ENCODE measurements at places on chromosomes 7 and 10.
A peak's percentile ranks its signal among the peaks of the same experiment; 100 is the strongest.

GRCh38 chr10:49222170-49222569, 34.0 kb upstream of the TMEM273 start:
- no peak for DNase-seq

DNA sequence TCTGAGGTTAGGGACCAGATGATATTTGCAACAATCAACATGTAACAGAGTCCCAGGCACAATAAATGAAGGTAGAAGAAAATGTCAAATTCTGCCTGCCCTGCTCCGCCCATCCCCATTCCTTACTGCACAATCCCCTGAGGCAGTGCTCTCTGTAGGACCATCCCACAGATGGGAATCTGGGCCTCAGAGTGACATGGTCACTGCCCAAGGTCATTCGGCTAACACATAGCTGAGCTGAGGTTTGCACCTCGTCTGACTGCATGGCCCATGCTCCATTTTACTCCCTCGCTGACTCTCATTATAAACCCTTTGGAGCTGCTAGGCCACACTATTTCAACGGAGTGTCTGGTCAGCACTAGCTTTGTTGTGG, 1.2 kb downstream of the HOGA1 start:
- DNase-seq = no peak

- no peak for DNase-seq
Measured at GRCh38 chr7:53358269-53358668, 322.8 kb downstream of the POM121L12 start.

- no peak for DNase-seq
Measured at GRCh38 chr10:70619271-70620019, 16.9 kb upstream of the PRF1 start.

GRCh38 chr10:17006631-17007417, 122.8 kb downstream of the CUBN start:
- DNase-seq = no peak

DNA sequence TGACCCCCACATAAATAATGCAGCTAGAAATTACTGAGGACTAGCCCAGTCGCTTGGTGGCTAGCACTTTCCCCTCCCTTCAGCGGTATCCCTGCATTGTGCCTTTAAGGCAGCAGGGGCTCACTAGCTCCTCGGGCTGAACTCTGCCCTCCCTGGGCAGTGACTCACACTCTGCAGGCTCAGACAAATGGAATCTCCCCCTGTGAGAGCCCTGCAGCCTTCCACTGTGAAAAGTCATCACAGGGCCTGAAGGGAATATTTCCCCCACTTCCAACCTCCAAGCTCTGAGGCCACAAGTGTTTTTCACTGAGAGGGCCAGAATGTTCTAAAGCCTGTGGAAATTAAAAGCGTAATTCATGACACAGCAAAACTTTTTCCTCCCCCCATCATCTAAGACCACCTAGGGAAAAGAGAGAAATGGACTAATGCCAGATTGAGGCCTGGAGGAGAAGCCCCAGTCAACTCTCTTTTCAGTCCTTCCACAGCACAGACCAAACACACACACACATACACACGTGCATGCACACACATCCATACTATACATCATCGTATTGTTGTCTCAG, 93.6 kb upstream of the COL1A2 start:
- DNase-seq = peak; percentile 68

GRCh38 chr7:38723327-38723726, 92.2 kb upstream of the AMPH start:
- DNase-seq = no peak

DNA sequence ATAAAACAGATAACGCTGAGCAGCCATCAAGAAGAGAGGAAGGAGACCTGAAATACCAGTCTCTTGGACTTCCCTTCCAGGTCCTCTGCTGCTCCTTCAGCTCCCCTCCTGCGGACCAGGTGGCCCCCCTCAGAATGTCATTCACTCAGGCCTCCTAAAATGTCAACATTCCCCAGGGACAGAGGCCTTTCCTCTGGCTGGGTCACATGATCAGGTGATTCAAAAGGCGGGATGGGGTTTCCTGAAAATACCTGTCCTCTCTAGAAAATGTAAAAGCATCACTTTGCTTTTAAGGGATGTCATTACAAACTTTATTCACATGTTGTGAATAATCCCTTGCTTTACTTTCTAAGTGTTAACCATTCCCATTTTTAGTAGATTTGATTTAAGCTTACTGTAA, 311.1 kb downstream of the INHBA start:
- DNase-seq = no peak

GRCh38 chr10:90047243-90047729, 345.9 kb downstream of the KIF20B start:
- DNase-seq = no peak

- no peak for DNase-seq
Measured at GRCh38 chr10:59433720-59434428, 71.5 kb upstream of the FAM13C start.

GRCh38 chr10:107686095-107686494, 521.6 kb upstream of the SORCS1 start:
- DNase-seq = no peak

DNA sequence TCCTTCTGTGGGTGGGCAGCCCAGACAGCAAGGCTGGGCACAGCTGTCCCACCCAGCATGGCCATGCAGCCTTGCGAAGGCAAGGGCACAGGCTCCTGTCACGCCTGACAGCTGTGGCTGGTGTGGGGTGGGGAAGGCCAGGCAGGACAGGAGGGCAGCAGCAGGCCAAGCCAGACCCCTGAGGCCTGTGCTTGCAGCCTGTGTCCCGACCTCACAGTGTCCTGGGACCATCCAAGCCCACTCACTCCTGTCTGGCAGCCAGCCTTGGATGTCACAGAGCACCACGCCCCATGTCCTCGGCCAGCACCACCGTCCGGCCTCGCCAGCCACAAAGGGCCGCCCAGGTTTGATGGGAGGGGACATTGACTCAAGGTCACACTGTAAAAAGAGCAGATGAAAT, 85.5 kb upstream of the LRRC4 start:
- no peak for DNase-seq

GRCh38 chr10:69223028-69223342, 2.9 kb downstream of the HKDC1 start:
- DNase-seq = no peak

DNA sequence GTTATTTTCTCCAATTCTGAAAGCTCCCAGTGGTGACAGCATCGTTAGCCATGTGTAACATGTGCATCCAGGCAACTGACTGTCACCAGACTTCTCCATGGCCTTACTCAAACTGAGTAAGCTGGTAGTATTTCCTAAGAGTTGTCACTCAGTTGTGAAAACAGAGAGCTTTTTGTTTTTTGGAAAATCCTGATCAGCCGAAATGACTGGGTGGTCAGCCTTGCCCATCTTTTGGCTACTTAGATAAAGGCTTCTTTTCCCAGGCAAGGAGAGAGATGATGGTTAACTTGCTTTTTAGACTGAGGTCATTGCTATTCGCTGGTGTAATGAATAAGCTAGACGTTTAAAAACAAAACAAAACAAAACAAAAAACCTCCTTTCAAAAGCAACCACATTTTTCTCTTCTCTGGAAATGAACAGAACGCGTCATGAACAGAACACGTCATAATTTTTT, 159.5 kb upstream of the KLF14 start:
- DNase-seq = no peak

GRCh38 chr7:20193873-20194272, 23.3 kb downstream of the MACC1 start:
- DNase-seq = no peak

- DNase-seq = no peak
Measured at GRCh38 chr10:97048649-97049427, 136.9 kb downstream of the SLIT1 start.

GRCh38 chr7:57203161-57203791, 71.0 kb upstream of the ZNF479 start:
- DNase-seq = no peak

DNA sequence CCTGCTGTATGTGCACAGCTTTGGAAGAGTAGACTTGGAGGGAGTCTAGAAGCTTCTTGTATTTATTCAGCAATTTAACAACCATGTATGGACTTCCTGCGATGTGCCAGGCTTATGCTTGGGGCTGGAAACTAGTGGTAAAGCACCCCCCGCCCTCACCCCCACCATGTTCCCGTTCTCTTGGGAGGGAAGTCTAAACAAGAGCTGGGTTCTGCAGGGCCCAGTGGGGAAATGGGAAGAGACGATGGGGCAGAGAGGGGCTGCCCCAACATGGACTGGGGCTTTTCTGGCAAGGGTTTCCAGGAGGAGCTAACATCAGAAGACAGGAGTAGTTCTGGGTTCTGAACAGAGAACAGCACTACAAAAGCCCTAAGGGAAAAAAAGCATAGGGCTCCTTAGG, 8.0 kb downstream of the RASSF4 start:
- DNase-seq = no peak

GRCh38 chr10:76557366-76557765, 1080.2 kb downstream of the KCNMA1 start:
- no peak for DNase-seq

DNA sequence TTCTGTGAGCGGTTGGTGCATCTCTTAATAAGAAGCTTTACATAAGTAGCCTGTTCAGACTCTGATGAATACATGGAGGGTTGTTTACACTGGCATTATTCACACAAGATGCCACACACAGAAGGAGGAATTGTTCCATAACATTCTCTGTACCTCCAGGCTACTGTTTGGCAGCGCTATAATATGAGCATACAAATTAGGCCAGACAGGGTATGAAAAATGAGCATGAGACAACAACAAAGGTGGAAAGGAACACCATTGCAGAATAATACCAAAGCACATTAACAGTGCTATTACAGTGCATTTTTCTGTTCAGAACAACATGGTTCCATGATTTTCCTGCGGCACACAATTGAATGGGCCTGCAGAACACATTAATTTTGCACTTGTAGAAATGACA, 417.2 kb upstream of the C7orf33 start:
- DNase-seq = no peak

DNA sequence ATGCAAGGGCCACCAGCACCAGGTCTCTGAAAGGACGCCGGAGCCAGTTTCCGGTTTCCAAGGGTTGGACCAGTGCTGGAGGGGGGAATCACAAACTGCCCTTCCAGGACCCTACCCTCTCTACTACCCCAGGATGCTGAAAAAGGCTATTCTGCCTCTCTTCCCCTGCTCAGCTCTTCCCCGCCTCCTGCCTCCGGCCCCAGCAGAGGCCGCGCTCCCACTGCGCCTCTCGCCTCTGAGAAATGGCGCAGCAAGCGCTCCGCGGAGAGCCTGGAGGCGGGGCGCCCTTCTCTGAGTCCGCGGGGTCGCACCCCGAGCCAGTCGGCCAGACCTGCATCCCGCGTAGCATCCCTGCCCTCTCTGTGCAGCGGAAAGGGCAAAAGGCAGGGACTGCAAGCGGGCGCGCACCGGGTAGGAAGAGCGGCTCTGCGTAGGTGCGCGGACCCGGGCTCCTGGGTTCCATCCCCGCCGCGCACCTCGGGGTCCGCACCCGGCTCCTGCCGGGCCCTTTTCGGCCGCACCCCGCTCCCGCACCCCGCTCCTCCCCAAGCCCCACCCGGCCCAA, 476 bp upstream of the RET start:
- DNase-seq = no peak

DNA sequence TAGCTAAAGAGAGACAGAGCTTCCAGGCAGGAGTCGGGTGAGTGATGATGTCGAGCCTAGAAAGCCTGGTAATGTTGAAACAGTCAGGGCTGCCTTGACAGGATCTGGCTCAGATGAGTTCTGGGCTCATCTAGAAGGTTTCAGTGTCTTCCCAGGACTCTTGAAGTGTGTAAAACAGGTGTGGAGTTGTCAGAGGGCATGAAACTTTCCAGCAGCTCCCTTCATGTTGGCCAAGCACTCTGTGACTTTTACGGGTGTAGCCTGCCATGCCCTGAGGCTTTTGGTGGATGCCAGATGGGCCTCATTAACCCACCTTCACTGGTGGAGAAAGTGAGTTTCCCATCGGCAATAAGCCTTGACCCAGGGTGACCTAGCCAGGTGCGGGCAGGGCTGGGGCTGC, 66.4 kb upstream of the PDCD4 start:
- no peak for DNase-seq

DNA sequence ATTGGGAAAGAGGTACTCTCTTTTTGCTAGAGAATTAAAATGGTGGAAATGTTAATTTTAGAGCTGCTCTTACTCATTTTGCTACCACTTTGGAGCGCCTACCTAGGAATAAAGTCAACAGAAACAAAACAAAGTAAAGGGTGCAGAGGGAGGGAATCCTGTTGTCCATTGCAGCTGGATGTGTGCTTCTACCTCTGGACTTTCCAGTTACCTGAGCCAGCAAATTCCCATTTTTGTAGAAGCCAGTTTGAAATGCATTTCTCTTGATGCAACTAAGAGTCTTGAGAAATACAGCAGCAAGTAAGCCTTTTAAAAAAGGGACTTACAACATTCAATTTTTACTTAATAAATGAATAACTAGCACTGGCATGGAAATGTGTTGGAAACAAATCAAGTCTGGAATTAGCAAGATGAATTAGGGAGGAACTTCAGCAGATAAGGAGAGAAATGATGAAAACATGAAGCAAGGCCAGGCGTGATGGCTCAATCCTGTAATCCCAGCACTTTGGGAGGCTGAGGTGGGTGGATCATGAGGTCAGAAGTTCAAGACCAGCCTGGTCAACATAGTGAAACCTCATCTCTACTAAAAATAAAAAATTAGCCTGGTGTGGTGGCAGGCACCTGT, 113.5 kb upstream of the CTTNBP2 start:
- DNase-seq = no peak

GRCh38 chr7:51273360-51273759, 43.2 kb downstream of the COBL start:
- no peak for DNase-seq

- peak; percentile 62 for DNase-seq
Measured at GRCh38 chr10:83871187-83872081, 267.9 kb upstream of the GHITM start.

GRCh38 chr7:65448816-65449504, 75.3 kb downstream of the ZNF92 start:
- DNase-seq = no peak

DNA sequence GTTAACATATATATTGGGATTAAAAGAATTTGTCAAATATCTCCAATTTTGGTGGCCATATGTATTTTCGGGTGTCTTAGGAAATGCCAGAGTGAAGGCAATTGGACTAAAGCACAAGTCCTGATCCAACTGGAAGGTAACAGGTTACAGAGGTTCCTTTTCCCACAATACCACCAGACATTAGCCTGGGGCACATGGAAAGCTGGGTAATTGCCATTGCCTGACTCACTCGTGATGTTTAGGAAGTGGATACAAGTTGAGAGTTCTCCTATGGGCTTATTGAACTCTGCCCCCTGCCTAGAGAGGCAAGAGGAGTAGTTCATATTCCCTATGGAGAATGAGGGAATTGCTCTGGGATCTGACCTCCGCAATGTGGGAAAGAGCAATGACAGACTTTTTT, 5.7 kb downstream of the DNAH11 start:
- no peak for DNase-seq

GRCh38 chr10:63641366-63641765, 120.2 kb downstream of the REEP3 start:
- no peak for DNase-seq

DNA sequence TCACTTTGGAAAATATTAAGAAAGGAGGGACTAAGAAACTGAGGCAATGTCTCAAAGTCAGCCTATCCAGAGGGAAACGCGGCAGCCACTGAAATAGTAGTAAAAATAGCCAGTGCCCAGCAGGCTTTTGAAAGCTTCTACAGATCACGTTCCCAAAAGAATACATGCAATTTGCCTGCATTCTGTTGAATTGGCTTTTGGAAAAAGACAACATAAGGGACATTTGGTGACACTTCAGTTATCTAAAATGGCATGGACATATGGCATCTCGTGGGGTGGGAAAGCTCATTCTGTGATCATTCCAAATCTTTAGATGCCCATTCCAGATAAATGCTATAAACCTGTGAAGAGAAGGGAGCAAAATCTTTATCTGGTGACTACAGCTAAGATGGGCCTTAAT, 82.8 kb upstream of the PDE1C start:
- no peak for DNase-seq

- no peak for DNase-seq
Measured at GRCh38 chr7:116271161-116271913, 61.0 kb downstream of the TES start.
